CD4-positive, alpha-beta T cell (primary cell): ENCODE measurements at places on chromosomes 2 and 18.
A peak's percentile ranks its signal among the peaks of the same experiment; 100 is the strongest.

GRCh38 chr18:56869189-56869777 lies 218.1 kb downstream of the WDR7 start:
- no peak for DNase-seq

DNA sequence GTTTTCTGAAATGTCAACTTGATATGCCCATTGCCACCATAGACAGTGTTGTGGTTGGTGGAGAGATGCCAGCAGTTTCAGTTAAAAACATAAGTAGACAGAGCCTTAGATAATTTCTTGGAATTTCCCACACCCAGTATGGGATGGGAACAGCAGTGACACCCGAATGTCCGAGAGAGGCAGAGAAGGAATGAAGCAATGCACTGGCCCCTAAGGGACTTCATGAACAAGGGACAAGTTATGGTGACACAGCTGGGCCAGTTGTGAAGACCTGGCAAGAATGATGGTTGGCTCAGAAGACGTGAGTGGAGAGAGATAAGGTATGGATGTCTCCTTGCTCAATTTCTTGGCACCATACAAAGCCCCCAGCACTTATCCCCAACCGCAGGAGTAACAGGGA lies 165.2 kb upstream of the APCDD1 start:
- DNase-seq: no peak

DNA sequence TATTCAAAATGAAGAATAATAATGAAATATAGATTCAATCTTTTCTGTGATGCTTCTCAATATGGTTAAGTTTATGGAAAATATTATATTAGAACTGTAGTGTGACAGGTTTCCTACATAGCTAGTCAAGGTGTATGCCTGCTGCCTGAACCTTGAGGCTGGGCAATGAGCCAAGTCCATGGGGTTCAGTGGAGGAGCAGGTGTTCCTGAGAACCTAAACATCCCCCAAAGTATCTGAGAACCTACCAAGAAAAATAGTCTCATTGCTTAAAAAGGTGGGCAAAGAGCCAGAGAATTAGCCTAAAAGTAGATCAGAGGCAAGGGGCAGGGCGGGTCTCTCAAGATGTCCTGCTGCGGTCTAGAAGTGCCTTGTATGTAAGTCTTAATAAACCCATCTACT lies 185.9 kb upstream of the SPHKAP start:
- DNase-seq: no peak

DNA sequence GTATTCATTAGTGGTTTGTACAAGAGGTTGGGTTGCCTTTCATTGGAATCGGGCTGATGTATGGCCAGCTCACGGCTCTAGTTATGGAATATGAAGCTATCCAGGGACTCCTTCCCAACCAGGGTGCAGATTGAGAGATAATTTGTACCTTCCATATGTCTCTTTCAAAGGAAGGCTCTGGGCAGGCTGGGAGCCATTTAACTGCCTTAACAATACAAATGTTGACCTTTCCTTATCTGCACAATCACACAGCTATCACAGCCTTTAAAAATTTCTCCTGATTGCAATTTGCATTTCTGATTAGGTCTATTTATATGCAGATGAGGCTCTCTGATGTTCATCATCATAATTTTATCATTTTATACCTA lies 58.7 kb downstream of the MYO3B start:
- DNase-seq: no peak

DNA sequence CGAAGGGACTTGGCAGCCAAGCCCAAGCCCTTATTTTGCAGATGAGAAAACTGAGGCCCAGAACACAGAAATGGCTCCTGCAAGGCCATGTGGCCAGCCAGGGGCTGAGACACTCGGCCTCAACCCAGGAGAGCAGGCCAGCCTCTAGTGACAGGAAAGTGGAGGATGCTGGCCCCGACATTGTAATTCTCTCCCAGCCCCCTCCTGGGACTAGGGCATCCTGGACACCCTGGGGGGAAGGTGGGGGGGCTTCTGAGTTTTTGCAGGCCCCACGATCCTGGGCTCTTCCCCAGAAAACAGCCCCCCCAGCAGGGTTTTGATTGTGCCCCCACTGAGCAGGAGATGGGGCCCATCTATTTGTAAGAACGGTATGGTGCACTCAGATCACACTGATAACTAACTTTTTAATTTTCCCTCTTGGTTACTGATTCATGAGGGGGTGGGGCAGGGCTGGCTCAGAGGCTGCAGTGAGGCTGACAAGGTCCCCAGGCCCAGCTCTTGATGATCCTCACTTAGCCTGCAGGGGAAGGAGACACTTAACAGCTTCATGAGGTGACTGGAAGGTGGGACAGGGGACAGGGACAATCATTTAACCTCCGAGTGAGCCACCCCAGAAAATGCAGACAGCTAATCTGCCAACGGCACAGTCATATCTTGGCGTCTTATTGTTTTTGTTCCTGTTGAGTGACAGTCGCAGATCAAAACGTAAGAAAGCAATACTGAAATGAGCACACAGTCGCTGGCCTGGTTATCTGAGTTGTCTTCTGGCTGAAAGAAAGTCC lies 18.9 kb downstream of the SMAD7 start:
- no peak for DNase-seq

DNA sequence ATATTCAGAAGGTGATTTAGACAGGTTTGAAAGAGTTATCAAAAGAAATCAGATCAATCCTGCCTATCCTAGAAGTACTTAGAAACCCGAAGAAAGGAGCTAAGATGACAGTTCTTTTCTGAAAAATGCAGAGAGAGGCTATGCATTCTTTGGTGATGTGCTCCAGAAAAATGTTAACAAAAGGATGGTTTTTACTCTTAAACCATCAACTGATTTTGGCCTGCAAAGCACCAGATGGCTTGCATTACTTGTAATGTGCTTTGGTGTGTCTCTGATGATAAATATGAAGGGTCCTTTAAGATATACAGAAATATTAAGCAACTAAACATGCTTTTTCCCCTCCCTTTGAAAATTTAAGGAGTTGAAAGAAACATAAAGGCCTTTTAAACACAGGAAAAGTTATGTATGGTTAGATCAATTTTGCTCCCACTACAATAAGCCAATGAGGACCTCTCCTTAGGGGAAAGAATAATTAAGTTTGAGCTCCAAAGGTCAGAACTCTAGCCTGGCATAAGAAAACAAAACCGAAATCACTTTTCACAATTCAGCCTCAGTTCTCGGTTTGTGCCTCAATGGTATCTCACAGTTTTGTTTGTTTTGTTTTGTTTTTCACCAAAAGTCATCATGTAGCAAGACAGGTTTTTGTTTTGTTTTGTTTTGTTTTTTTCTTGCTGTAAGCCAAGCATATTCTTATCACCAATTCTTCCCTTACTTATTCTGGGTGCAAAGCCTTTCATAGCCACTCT lies 302.4 kb upstream of the NT5C1B start:
- no peak for DNase-seq

GRCh38 chr2:50004667-50005066 lies 850.4 kb upstream of the FSHR start:
- no peak for DNase-seq

- no peak for DNase-seq
Measured at GRCh38 chr18:48775372-48776155, 175.2 kb downstream of the SMAD7 start.

DNA sequence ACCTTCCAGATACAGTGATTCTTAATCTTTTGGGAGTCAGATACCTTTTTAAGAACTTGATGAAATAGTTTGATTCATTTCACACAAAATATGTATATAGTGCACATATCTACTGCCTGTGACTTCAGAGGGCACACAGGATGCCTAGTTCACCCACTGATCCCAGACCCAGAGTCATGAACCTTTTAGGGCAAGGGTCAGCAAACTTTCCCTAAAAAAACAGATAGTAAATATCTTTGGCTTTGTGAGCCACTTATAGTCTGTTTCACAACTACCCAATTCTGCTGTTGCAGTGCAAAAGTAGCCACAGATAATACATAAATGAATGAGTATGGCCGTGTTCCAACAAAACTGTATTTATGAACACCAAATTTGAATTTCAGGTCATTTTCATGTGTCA lies 124.9 kb downstream of the ANKRD44 start:
- no peak for DNase-seq

DNA sequence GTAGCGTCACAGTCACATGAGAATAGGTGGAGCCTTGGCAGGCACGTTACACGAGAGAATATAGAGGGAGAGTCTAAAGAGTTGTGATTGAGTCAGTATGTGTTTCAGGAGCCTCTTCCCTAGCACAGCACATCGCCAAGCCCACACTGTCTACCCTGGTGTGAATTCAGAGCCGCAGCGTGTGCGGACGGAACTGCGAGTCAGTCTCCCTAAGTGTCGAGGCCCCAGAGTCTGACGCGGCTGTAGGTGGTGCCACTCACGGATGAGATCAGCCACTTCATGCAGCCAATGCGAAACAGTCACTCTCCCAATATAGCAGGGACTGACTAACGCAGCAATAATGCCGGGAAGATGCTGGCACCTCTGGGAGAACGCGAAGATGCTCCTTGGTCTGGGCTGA lies 587.3 kb upstream of the ID2 start:
- no peak for DNase-seq

GRCh38 chr2:209070262-209070661 lies 353.6 kb upstream of the MAP2 start:
- DNase-seq: no peak

- no peak for DNase-seq
Measured at GRCh38 chr18:78686976-78687685, 292.5 kb upstream of the SALL3 start.

- DNase-seq: no peak
Measured at GRCh38 chr2:202149936-202150335, 76.9 kb downstream of the KIAA2012 start.

- no peak for DNase-seq
Measured at GRCh38 chr2:109452318-109453305, 161.2 kb downstream of the SEPTIN10 start.

DNA sequence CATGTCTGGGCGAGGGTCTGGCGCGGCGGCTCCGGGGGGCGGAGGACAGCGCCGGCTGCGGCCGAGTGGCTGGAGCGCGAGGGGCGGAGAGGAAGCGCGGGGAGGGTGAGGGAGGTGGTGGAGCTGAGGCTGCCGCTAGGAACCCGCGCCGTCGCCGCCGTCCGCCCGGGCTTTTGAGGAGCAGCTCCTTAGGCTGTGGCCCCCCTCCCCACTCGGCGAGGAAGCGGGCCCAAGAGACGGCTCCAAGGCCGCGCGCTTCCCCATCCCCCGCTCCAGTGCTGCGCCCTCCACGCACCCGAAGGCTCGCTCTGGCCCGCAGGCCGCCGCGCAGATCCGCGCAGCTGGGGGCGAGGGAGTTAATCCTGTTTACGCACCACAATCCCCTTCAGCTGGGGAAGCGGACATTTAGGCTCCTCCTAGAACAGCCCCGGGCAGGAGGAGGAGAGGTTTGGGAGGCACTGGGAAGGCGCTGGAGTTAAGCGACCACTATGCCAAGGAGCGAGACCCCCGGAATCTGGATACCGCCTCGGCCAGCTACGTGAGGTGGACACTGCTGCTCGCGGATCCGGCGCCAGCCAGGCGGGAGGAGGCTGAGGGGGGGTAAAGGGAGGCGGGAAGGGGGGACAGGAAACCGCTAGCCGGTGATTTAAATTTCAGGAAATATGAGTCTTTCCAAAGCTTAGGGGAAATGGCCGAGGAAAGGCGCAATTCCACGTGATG lies at the start of gene CNRIP1:
TSS of gene CNRIP1 (minus strand) at position 552 of the 720 bp plus-strand sequence. CDS start at position 3, 549 bp downstream.
- no peak for DNase-seq

DNA sequence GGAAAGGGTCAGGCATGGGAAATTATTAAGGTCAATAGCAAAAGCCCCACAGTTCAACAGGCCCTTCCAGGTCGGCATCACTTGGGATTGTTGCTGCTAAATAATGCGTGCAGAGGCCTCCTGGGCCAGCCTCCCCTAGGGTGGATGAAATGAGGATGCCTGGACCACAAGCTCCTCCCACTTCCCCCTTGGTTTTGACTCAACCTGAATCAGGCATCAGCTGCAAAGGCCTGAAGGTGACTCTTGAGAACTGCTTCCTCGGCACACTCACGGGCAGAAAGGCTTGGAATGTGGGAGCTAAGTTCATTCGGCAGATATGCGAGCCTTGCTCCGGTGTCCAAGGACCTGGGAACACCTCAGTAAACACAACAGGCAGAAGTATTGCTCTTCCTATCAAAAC lies 69.3 kb downstream of the MBP start:
- DNase-seq: peak; percentile 68

DNA sequence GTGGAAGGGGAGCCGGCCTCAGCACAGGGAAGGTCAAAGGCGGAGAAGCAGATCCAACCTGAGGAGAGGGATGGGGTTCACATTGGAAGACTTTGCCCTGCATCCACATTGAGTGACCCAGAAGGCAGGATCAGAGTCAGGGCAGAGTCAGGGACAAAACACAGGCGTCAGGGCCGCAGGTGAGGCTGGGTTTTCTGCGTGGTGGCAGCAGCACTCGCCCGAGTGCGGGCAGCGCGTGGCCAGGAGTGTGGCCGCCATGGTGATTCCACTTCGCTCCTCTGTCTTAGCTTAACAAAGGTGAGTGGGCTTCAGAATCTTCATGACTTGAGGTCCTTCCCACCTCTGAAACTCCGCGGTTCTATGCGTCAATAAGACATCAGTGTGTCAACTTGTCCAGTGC lies 476.9 kb upstream of the SMIM21 start:
- DNase-seq: no peak

- DNase-seq: no peak
Measured at GRCh38 chr2:142582317-142582716, 295.1 kb upstream of the KYNU start.

GRCh38 chr2:55862673-55863390 lies 60.8 kb downstream of the EFEMP1 start:
- DNase-seq: no peak

DNA sequence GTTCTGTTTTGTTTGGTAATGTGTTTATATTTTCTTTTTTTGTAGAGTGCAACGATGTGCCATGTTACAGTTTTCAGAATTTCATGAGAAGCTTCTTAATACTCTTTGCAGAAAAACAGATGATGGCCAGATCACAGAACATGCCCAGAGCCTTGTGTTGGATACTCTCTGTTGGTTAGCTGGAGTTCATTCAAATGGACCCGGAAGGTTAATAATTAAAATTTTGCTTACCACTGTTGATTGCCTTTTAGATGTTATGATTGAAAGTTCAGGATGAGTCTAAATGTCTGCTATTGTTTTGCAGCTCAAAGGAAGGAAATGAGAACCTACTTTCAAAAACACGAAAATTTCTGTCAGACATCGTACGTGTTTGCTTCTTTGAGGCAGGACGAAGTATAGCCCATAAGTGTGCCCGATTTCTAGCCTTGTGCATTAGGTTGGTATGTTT lies 85.2 kb downstream of the BIRC6 start:
- no peak for DNase-seq

DNA sequence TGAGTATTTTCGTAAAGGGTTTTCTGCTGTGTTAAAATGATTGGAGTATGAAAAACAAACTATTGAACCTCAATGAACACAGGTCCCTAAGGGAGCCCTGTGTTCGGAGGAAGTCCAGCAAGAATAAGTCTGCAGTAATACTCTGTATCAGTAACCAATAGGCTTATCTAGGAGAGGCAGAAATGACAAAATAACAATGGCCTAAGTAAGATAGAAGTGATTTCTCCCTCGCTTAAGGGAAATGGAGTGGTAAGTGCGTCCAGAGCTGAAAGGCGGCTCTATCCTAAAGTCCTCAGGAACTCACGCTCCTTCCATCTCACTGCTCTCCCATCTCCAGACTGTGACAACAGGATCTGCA lies 29.3 kb upstream of the MFSD6 start:
- no peak for DNase-seq

DNA sequence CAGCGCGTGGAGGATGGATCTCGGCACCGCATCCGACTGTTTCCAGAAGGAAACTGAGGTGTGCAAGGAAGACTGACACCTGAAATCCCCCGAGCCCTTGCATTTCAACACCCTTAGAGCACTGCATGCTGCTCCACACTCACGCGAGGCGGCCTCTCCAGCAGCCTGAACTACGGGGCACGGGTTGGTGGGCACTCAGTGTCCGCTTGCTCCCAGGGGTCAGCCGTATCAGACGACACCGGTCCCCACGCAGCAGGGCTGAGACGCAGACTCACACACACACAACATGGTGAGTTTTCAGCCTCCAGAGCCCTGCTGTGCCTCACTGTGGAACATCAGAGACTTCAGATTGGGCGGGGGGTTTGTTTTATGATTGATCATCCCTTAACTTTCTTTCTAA lies 269.9 kb downstream of the TWIST2 start:
- DNase-seq: no peak
